Activated T-helper 1 cell treated with anti-CD3 and anti-CD28 coated beads, Interleukin-2, amount 50 U/mL, for 16 hours (primary cell): ENCODE measurements at places on chromosomes 2 and 18.

GRCh38 chr18:23969664-23970063 lies 44.9 kb upstream of the TTC39C start:
- no peak for DNase-seq

GRCh38 chr2:67050622-67051021 lies 346.5 kb upstream of the ETAA1 start:
- DNase-seq: no peak

- no peak for DNase-seq
These were observed 2.3 kb upstream of the FZD7 start for GRCh38 chr2:202031246-202031951.

DNA sequence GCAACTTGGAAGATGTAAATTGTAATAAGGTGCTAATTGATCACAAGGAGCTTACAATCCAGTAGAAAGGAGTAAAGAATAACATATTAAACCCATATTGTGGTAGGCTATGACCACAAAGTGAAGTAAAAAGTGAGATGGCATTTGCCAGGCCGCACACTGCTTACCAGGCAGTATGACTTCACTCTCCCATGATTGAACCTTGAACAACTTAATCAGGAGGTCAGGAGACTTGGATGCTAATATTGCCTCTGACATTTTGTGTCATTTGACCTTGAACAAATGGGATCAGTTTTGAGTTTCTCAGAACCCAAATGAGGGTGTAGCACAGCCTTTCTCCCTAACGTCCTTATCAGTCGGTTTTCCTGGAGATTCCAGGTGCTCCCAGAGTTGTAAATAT lies 44.0 kb downstream of the SLC9A2 start:
- DNase-seq: no peak

DNA sequence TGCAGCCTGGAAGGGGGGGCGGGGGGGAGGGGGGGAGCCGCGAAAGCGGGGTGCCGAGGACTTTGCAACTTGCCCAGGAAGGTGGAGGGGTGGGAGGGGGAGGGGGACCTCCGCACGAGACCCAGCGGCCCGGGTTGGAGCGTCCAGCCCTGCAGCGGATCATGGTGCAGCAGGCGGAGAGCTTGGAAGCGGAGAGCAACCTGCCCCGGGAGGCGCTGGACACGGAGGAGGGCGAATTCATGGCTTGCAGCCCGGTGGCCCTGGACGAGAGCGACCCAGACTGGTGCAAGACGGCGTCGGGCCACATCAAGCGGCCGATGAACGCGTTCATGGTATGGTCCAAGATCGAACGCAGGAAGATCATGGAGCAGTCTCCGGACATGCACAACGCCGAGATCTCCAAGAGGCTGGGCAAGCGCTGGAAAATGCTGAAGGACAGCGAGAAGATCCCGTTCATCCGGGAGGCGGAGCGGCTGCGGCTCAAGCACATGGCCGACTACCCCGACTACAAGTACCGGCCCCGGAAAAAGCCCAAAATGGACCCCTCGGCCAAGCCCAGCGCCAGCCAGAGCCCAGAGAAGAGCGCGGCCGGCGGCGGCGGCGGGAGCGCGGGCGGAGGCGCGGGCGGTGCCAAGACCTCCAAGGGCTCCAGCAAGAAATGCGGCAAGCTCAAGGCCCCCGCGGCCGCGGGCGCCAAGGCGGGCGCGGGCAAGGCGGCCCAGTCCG lies 540 bp downstream of the SOX11 start:
- DNase-seq: no peak

DNA sequence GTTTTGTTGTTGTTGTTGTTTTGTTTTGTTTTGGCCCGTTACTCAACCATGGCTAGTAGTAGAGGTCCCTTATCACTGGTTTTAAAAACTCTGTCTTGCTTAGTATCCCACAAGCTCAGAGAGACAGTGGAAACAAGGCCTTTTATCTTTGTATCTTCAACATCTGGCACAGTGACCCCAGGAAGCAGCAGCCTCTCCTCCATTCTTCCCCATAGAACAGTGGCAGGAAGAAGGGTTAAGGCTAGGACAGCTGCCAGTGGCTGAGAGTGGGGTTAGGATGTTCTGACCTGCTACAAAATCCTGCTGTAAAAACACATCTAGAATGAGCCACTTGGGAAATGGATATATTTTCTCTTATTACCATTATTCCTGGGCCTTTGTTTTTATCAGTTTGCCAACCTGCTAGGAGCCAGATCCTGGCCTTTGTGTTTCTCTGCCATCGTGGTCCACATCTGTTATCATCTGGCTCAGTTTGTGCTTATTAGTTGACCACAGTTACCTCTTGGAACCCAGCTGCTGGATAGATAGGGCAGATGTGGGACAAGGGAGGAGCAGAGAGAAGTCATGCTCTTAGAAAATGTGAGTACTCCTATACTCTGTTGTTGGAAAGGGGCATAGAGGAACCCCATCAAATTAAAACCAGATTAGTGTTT lies 246.8 kb downstream of the AGPS start:
- DNase-seq: no peak

- DNase-seq: no peak
These were observed 27.8 kb upstream of the NCOA1 start for GRCh38 chr2:24463271-24463670.
